ENCODE measurements at places on chromosomes 3 and 15.

DNA sequence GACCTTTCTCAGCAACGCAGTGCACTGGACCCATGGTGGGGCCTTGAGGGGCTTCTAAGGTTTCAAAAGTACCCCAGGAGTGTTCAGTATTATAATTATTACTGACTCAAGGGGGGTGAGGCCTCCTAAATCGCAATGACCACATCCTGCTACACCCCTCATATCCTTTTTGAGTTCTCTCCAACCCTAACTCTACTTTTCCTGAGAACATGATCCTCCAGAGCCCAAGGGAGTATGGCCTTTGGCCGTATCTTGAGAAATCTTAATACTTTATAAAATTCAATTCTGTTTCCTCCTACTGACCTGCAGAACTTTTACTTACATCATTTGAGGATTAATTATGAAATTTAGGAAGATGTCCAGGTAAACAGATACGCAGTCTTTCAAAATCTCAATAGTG, 30.4 kb upstream of the RARRES1 start:
- H3K36me3 ChIP-seq: no peaks in the 10 kb centered on the region
- H3K27ac ChIP-seq: no peak overlapping the region
- no peaks in the 10 kb centered on the region for H3K4me1 ChIP-seq
- H3K27me3 ChIP-seq: no peaks in the 10 kb centered on the region
- no peak overlapping the region for H3K4me3 ChIP-seq

DNA sequence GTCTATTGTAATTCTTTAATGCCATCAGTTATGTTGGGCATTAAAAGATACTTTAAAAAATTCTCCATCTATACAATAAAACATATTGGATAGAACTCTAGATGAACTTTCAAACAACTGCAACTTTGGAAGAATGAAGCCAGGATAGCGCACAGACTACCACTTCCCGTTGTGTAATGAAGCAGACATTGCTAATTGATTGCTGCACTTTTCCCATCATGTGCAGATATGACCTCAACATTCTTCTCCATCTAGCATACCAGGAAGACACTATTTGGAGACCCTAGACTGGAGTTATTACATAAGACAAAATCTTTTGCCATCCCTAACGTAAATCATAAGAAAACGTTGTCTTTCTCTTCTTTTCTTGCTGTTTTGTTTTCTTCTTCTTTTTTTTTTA, 75.0 kb downstream of the EDEM1 start:
- H3K4me1 ChIP-seq: no peaks in the 10 kb centered on the region
- H3K27me3 ChIP-seq: no peaks in the 10 kb centered on the region
- no peak overlapping the region for H3K27ac ChIP-seq
- DNase-seq: no peak
- H3K4me3 ChIP-seq: no peak overlapping the region

- no peaks in the 10 kb centered on the region for H3K27me3 ChIP-seq
- H3K27ac ChIP-seq: no peak overlapping the region
- no peak overlapping the region for H3K4me3 ChIP-seq
- DNase-seq: no peak
- no peaks in the 10 kb centered on the region for H3K36me3 ChIP-seq
Observed at GRCh38 chr3:152902141-152902669, 67.3 kb downstream of the P2RY1 start.

DNA sequence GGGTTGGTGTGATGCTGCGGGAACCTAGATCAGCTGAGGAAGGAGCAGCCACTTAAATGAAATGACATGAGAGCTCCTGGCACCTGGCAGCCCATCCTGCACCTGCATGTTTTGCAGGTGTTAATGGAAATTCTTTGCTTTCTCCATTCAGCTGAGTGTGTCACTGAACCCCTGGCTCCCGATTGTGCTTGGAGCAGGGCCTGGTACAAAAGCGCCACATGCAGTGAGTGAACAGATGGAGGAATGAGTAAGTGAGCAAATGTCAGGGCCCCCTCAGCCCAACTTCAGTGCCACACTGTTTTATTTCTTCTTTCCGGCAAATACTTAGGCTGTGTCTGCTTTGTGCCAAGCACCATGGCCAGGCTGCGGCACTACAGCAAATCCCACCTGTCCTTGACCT, 132.2 kb downstream of the ASB7 start:
- H3K27me3 ChIP-seq: no peaks in the 10 kb centered on the region
- H3K4me3 ChIP-seq: no peak overlapping the region
- H3K36me3 ChIP-seq: no peaks in the 10 kb centered on the region
- H3K27ac ChIP-seq: no peak overlapping the region

GRCh38 chr3:138417559-138417982, 16.8 kb upstream of the ESYT3 start:
- H3K27ac ChIP-seq: no peak overlapping the region
- H3K4me1 ChIP-seq: peaks cover 3% of the 10 kb centered on the region
- H3K36me3 ChIP-seq: no peaks in the 10 kb centered on the region
- H3K27me3 ChIP-seq: peaks cover 10% of the 10 kb centered on the region
- H3K4me3 ChIP-seq: no peak overlapping the region

DNA sequence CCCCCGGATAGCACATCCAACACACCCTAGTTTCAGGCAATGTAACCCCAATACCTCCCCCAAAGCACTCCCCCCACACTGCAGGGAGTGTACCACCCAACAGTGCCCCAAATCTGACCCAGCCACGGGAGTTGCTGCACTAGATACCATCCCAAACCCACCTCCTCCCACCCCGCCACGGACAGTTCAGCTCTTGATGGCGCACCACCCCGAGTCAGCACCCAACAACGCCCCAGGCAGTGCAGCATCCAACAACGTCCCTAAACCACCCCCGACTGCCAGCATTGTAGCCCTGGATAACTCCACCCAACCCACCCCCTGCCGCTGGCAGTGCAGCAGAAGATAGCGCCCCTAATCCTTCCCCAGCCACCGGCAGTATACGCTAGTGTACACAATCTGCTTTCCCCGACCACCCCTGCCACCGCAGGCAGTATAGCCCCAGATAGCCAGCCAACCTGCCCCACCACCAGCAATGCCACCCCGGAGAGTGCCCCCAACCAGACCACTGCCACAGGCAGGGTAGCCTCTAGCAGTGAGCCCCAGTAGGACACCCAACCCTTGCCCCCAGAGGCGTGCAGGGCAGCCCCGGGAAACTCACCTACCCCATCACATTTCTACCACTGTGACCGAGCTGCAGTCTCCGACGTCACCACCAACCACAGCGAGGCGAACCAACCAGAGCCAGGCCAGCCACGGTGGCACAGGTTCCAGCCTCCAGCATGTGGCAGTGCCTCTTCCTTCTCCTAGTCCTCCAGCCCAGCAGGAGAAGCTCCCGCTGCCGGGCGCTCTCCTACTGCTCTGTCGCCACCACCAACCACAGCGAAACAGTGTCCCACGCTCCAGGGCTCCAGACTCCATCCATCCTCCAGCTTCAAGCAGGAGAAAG, 178.1 kb downstream of the POTEB3 start:
- H3K27ac ChIP-seq: no peak overlapping the region
- H3K4me1 ChIP-seq: no peaks in the 10 kb centered on the region
- H3K27me3 ChIP-seq: no peaks in the 10 kb centered on the region
- no peak for DNase-seq
- H3K4me3 ChIP-seq: no peak overlapping the region

GRCh38 chr15:73049564-73050215, 2.6 kb upstream of the NEO1 start:
- peaks cover 34% of the 10 kb centered on the region for H3K27me3 ChIP-seq
- no peak overlapping the region for H3K4me3 ChIP-seq
- peaks cover 17% of the 10 kb centered on the region for H3K4me1 ChIP-seq
- H3K27ac ChIP-seq: no peak overlapping the region
- no peaks in the 10 kb centered on the region for H3K36me3 ChIP-seq

DNA sequence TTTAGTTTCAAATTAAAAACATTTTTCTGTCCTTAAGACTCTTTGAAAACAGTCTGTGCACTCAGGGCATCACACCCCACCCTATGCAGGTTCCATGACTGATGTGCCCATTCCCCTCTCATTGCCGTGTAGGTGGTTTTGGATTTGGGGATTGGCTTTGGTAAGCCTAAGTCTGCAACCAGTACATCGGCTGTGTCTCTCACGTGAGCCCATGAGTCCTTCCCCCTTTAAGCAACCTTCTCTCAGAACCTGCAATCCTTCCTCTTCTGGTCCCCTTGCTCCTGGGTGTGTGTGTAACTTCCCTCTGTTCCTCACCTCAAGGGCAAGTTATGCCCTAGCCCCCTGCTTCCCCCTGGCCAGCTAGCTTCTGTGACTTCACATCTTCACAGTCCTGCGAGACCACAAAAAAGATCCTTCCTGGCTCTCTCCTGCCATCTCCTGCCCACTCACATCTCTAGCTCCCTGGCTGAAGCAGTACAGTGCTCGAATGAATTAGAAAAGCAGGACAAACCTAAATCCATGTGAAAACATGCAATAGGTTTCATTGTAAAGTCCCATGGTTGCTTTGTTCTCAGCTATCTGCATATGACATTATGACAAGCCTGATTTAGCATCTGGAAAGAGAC, 126.7 kb downstream of the UACA start:
- H3K4me1 ChIP-seq: no peaks in the 10 kb centered on the region
- no peak overlapping the region for H3K4me3 ChIP-seq
- no peak overlapping the region for H3K27ac ChIP-seq

GRCh38 chr3:185779461-185779860, 45.4 kb downstream of the IGF2BP2 start:
- DNase-seq: no peak
- no peaks in the 10 kb centered on the region for H3K36me3 ChIP-seq
- no peak overlapping the region for H3K4me3 ChIP-seq

GRCh38 chr3:189262746-189263145, 91.0 kb downstream of the TPRG1 start:
- H3K4me1 ChIP-seq: no peaks in the 10 kb centered on the region
- DNase-seq: peak; percentile 22
- no peak overlapping the region for H3K27ac ChIP-seq
- H3K4me3 ChIP-seq: no peak overlapping the region
- peaks cover 18% of the 10 kb centered on the region for H3K27me3 ChIP-seq

- H3K4me3 ChIP-seq: no peak overlapping the region
- no peaks in the 10 kb centered on the region for H3K27me3 ChIP-seq
- H3K4me1 ChIP-seq: no peaks in the 10 kb centered on the region
- H3K36me3 ChIP-seq: no peaks in the 10 kb centered on the region
- H3K27ac ChIP-seq: no peak overlapping the region
Observed at GRCh38 chr3:190229632-190230424, 92.4 kb downstream of the CLDN1 start.

GRCh38 chr3:126434931-126435411, 40.3 kb downstream of the CFAP100 start:
- no peak for DNase-seq
- peaks cover 52% of the 10 kb centered on the region for H3K36me3 ChIP-seq
- H3K27ac ChIP-seq: no peak overlapping the region

GRCh38 chr3:1147326-1147725, 54.5 kb downstream of the CNTN6 start:
- no peak for DNase-seq
- no peaks in the 10 kb centered on the region for H3K27me3 ChIP-seq
- no peak overlapping the region for H3K4me3 ChIP-seq
- no peaks in the 10 kb centered on the region for H3K36me3 ChIP-seq
- H3K27ac ChIP-seq: no peak overlapping the region
- H3K4me1 ChIP-seq: no peaks in the 10 kb centered on the region

- peaks cover 81% of the 10 kb centered on the region for H3K36me3 ChIP-seq
- no peak overlapping the region for H3K4me3 ChIP-seq
- H3K27ac ChIP-seq: no peak overlapping the region
- no peaks in the 10 kb centered on the region for H3K27me3 ChIP-seq
- H3K4me1 ChIP-seq: no peaks in the 10 kb centered on the region
Observed at GRCh38 chr3:197281849-197282248, 16.6 kb downstream of the DLG1 start.

- H3K27me3 ChIP-seq: no peaks in the 10 kb centered on the region
- no peak overlapping the region for H3K4me3 ChIP-seq
- DNase-seq: no peak
- H3K4me1 ChIP-seq: no peaks in the 10 kb centered on the region
- no peak overlapping the region for H3K27ac ChIP-seq
Observed at GRCh38 chr3:151345859-151346258, 16.5 kb upstream of the P2RY13 start.

DNA sequence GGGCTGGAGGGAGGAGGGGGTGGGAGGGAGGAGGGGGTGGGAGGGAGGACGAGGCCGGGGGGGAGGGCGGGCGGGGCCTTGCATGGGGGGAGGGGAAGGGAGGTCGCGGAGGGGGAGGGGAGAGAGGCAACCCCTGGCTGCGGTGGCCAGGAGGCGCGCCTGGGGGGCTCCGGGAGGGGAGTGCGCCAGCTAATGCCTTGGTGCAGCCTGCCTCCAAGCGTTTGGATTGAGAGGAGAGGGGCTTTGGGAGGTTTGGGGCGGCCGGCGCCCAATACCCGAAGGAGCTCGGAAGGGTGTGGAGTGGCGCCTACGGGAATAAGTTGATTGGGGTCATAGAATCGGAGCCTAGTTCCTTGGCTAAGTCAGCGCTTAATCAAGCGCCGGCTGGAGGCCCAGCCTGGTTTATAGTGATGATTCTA, 557 bp downstream of the TFG start:
- peak; percentile 76 for DNase-seq
- H3K36me3 ChIP-seq: peaks cover 29% of the 10 kb centered on the region
- peaks cover 38% of the 10 kb centered on the region for H3K4me1 ChIP-seq
- H3K4me3 ChIP-seq: peak overlapping the region; percentile 85
- H3K27me3 ChIP-seq: no peaks in the 10 kb centered on the region
- peak overlapping the region; percentile 95 for H3K27ac ChIP-seq

DNA sequence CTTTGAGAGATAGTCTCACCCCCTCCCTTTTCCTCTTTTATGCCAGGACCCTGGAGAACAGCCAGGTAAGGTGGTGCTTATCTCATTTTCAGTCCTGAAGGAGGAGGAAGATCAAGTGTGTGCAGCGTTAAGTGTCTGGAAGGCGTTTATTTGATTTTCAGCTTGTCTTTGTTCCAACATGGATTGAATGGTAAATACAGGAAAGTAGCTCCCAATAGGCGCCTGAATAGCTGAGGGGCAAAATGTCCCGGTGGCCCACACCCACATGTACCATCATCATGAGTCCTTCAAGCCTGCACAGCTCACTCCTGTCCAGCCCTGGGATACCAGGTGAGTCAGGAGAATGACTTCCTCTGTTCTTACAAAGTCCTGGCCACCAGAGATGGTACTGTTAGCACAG, 73.5 kb downstream of the CEMIP start:
- no peak overlapping the region for H3K27ac ChIP-seq
- no peaks in the 10 kb centered on the region for H3K4me1 ChIP-seq
- no peaks in the 10 kb centered on the region for H3K36me3 ChIP-seq
- H3K4me3 ChIP-seq: no peak overlapping the region

- no peak overlapping the region for H3K4me3 ChIP-seq
- no peaks in the 10 kb centered on the region for H3K27me3 ChIP-seq
- no peak for DNase-seq
- H3K36me3 ChIP-seq: peaks cover 73% of the 10 kb centered on the region
- 0 out of 2 replicates have a peak, but pooled peaks cover 4% of the 10 kb centered on the region for H3K4me1 ChIP-seq
Observed at GRCh38 chr15:41566121-41566885, 7.3 kb downstream of the TYRO3 start.

DNA sequence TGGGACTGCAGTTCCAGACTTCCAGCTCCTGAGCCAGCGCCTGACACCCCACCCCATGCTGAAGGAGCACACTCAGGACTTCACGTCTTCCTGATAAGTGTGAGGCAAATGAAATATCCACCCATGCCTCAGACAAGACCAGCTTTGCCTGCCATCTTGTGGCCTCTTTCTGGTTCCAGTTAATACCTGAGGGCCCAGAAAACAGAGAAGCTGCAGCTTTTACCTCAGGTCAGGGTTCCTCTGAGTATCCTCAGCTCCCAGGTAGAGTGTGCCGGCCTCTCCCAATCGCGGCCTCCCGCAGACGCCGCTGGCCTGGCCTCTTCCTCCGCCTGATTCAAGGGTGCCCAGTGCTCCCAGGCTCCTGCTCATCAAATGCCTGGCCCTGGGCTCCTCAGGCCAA, 5.1 kb upstream of the KLHL6 start:
- H3K27me3 ChIP-seq: no peaks in the 10 kb centered on the region
- H3K4me3 ChIP-seq: no peak overlapping the region
- H3K27ac ChIP-seq: no peak overlapping the region

Data from DND-41 (cell line).